ENCODE measurements at places on chromosomes 7 and 10.

DNA sequence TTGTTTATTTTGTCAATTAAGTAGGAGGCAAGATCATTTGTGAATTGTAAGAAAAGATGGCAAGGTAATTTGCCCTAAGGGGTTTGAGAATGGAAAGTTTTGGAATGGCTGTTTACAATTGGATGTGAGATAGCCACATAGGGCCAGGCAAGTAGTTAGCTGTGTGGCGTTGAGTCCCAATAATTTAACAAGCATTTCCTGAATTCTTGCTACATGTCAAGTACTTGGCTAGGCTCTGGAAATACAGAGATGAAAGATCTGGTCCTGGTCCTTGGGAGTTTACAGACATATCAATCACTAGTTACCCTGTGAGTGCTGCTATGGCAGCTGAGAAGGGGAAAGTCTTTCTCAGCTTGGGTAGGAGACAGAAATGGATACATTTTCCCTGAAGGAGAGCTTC lies 401.6 kb downstream of the SUGCT start:
- no peak for ATAC-seq

DNA sequence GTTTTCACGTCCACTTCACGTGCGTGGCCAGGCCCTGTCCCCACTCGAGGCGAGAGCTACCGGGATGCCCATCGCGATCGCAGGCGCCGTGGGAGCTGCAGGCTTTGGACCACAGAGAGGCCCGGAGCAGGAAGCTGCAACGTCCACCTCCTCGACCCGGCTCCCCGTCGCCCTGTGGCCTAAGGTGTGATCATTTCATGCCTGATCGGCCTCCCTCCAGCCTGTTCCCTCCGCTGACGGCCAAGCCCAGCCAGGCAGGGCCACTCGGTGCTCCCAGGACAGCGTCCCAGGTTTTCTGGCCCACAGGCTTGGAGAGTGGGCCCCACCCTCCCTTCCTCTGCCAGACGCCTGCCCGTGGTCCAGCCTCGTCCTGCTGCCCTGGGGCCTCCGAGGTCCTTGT lies 19.6 kb downstream of the KNDC1 start:
- no peak for ATAC-seq

DNA sequence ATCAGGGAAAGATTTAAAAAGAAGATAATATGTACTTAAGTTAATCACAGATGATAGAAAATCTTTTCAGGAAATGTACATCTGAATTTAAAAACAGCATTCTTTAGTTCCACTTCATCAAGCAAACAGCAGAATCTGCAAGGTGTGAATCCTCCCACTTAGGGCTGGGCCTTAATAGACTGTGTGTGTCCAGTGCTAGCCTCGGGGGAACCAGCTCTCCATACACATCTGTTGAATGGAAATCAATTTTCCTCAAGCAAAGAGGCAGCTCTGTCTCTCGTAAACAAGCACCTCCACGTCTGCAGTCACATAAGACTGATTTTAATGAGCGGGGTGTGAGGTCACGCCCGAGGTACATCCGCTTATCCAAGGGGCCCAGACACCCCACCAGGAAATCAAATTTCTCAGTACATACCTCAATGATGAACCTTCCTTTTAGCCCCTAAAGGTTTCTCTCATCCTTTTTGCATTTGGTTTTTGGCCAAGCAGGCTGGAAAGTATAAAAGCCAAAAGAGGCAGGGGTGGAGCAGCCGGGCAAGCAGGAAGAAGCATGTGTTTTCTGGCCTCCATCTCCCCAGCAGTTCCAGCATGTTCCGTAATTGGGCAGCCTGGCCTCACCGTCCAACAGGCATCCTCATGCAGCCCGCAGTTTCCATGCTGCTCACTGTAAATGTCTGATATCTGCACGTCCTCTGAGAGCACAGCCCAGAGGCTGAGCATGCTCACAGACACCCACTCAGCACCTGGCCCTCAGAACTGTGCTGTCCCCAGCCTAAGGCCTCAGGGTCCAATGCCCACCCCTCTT lies 131.3 kb downstream of the GLI3 start:
- no peak for ATAC-seq

DNA sequence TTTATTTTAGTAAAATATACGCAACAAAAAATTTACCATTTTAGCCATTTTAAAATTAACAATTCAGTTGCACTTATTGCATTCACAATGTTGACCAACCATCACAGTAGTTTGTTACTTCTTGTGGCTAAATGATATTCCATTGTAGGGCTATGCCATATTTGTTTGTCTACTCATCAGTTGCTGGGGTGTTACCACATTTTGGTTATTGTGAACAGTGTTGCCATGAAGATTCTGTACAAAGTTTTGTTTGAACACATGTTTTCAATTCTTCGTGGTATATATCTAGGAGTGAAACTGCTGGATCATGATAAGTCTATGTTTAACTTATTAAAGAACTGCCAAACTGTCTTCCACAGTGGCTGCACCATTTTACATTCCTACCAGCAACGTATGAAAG lies 46.3 kb upstream of the ZNF365 start:
- ATAC-seq = no peak

GRCh38 chr7:158239290-158239981 lies 348.2 kb downstream of the PTPRN2 start:
- ATAC-seq = no peak
